ENCODE measurements at places on chromosomes 6 and 20.

- H3K36me3 ChIP-seq: no peaks in the 10 kb centered on the region
- H3K27ac ChIP-seq: no peak overlapping the region
- H3K4me1 ChIP-seq: no peaks in the 10 kb centered on the region
- H3K27me3 ChIP-seq: no peaks in the 10 kb centered on the region
- no peak for DNase-seq
Observed at GRCh38 chr20:51720854-51721253, 47.3 kb downstream of the ATP9A start.

GRCh38 chr20:24817351-24817750 is 131.7 kb upstream of the CST7 start:
- DNase-seq: no peak
- H3K4me1 ChIP-seq: no peaks in the 10 kb centered on the region

DNA sequence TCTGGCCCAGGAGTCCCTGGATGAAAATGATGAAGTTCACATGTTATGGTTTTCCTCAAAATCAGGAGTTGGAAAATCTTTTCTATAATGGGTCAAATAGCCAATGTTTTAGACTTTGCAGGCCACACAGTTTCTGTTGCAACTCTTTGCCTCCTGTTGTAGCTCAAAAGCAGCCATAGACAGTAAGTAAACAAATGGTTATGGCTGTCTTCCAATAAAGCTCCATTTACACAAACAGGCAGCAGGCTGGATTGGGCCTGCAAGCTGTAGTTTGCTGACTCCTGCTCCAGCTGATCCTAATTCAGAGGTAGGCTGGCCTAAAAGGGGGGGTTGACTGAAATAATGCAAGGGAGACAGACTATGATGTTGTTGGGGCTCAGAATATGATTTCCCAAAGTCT is 33.0 kb downstream of the METTL24 start:
- H3K27me3 ChIP-seq: no peaks in the 10 kb centered on the region
- no peaks in the 10 kb centered on the region for H3K36me3 ChIP-seq
- no peak for DNase-seq
- H3K4me3 ChIP-seq: no peak overlapping the region

- peak overlapping the region; percentile 96 for H3K4me3 ChIP-seq
- peaks cover 38% of the 10 kb centered on the region for H3K36me3 ChIP-seq
- peaks cover 76% of the 10 kb centered on the region for H3K4me1 ChIP-seq
- H3K27me3 ChIP-seq: no peaks in the 10 kb centered on the region
- peak overlapping the region; percentile 74 for H3K27ac ChIP-seq
- DNase-seq: peak; percentile 30
Observed at GRCh38 chr6:41939848-41940758, 1.5 kb downstream of the CCND3 start.

- no peak for DNase-seq
- no peaks in the 10 kb centered on the region for H3K27me3 ChIP-seq
- no peak overlapping the region for H3K4me3 ChIP-seq
- H3K27ac ChIP-seq: no peak overlapping the region
- no peaks in the 10 kb centered on the region for H3K36me3 ChIP-seq
Observed at GRCh38 chr20:10540636-10541493, 105.8 kb downstream of the SLX4IP start.

DNA sequence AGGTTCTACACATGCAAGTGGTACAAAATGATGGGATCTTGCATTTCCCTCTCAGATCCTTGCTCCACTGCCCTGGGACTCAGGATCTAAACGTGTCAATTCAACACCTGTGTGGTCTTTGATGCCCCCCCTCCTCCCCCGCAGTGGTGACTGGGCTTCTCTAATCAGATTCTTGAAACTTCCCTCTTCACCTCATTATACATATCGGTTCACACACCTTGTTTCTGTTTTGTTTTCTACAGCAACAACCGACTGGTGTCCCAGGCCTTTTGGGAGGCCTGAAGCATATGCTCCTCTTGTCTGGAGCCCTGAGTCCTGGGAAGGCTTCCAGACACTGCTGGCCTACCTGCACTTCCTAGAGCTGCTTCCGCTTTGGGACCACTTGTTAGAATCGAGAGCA is 20.0 kb downstream of the SAMD3 start:
- no peak for DNase-seq
- H3K36me3 ChIP-seq: peaks cover 60% of the 10 kb centered on the region

- no peaks in the 10 kb centered on the region for H3K27me3 ChIP-seq
- DNase-seq: no peak
- no peaks in the 10 kb centered on the region for H3K36me3 ChIP-seq
- no peak overlapping the region for H3K27ac ChIP-seq
- no peak overlapping the region for H3K4me3 ChIP-seq
- H3K4me1 ChIP-seq: no peaks in the 10 kb centered on the region
Observed at GRCh38 chr20:50624351-50625016, 66.9 kb downstream of the RIPOR3 start.

- H3K27me3 ChIP-seq: no peaks in the 10 kb centered on the region
- no peak for DNase-seq
- no peak overlapping the region for H3K4me3 ChIP-seq
Observed at GRCh38 chr6:111439171-111439570, 43.8 kb downstream of the REV3L start.

- no peak overlapping the region for H3K4me3 ChIP-seq
- no peak for DNase-seq
Observed at GRCh38 chr6:134458857-134459657, 141.1 kb upstream of the SGK1 start.

GRCh38 chr6:25266456-25267100 is 12.6 kb upstream of the CARMIL1 start:
- no peaks in the 10 kb centered on the region for H3K36me3 ChIP-seq
- no peaks in the 10 kb centered on the region for H3K4me1 ChIP-seq
- H3K4me3 ChIP-seq: no peak overlapping the region
- H3K27me3 ChIP-seq: no peaks in the 10 kb centered on the region

DNA sequence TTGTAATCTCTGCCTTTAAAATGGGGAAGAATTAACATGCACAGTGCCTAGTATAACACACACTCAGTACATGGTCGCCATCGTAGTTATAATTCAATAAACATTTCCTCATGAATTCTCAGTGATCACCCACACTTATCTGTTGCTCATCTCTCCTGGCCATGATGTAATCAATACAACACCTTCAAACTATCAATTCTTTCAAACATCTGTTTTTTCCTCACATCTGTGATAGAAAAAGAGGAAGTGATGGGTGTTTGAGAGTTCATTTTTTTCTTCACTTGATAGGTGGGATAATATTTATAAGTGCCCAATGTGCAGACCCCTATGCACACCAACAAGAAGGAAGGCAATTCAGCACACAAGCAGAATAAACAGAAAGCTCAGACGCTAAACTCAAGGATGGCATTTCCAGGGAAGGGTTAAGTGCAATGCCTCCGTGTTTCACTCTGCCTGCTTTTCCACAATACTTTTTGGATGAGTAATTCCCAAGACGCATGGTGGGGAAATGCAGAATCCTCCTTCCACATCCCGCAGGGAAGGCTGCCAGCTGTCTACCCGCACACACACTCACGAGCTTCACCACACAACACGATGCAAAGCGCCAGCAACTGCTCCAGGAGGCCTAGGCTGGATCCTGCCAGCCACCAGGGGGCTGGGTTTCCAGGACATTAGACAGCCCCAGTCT is 100.3 kb downstream of the GMPR start:
- no peak overlapping the region for H3K4me3 ChIP-seq
- H3K36me3 ChIP-seq: no peaks in the 10 kb centered on the region
- H3K27ac ChIP-seq: no peak overlapping the region
- H3K4me1 ChIP-seq: no peaks in the 10 kb centered on the region
- DNase-seq: no peak

DNA sequence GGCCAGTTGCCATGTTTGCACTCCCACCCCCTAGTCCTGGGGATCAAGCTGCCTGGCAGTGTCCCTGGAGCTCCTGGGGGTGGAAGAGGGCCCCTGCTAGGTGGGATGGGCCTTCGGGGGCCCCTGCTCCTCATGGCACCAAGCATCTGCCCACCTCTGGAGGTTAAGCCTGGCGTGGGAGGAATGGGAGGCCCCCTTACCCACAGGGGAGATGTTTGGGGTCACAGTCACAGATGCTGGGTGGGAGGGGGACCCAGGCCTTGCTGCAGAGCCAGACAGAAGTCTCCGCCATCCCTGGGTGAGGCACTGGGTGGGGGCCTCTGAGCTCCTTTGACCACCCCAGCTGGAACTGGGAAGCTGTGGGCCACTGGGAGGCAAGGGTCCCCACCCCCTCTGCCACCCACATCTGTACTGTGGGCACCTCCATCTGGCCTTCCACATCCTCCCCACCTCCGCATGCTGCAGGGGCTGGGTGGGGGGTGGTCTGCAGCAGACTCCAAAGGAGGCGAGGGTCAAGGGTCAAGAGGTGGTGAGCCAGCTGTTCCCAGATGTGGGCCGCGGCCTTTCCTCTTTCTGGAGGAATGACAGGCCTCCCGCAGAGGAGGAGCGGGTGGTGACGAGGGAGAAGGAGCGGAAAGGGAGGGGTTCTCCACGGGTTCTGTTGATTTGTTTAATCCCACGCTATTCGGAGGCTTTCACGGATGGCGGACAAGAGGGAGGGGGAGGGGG is 41.5 kb downstream of the YTHDF1 start:
- H3K4me3 ChIP-seq: no peak overlapping the region
- H3K36me3 ChIP-seq: no peaks in the 10 kb centered on the region
- DNase-seq: no peak
- H3K4me1 ChIP-seq: peaks cover 24% of the 10 kb centered on the region
- peaks cover 76% of the 10 kb centered on the region for H3K27me3 ChIP-seq
- no peak overlapping the region for H3K27ac ChIP-seq

DNA sequence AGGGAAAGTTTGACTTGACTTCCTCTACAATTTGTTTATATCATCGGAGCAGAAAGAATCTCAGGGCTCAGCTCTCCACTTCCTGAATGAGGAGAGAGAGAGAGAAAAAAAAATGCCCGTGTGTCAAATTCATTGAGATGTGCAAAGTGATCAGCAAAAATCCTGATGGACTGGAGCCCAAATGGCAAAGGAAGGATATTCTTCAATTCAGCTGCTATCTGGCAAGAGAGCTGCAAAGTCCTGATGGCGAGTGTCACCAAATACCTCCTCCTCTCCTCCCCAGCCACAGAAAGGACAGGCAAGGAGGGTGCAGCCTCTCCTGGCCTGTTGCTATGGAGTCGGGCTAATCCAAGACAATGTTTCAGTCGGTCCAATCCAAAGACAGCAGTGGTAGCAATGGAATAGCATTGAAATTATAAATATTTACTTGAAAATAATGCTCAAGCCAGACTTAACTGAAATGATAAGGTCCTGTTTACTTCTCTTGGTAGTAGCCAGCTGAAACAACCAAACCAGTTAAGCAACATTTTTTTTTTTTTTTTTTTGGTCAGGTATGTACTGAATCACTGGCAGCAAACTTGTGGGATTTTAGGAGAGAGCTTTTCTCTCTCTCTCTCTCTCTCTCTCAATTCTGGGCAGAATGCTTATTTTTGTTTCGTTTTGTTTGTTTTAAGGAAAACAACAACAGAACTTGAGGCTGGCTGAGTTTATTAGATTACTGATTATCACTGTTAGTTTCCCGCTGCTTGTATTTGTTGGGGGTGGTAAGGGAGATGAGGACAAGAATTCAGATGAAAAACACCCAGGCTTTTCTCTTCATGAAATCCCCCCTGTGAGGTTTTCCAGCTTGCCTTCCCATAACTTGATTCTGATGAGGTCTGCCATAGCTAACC is 204.2 kb downstream of the BCAS1 start:
- H3K36me3 ChIP-seq: no peaks in the 10 kb centered on the region
- peak overlapping the region; percentile 64 for H3K27ac ChIP-seq
- H3K4me3 ChIP-seq: no peak overlapping the region
- H3K27me3 ChIP-seq: no peaks in the 10 kb centered on the region

- peaks cover 37% of the 10 kb centered on the region for H3K4me1 ChIP-seq
- peaks cover 96% of the 10 kb centered on the region for H3K27me3 ChIP-seq
- H3K27ac ChIP-seq: no peak overlapping the region
- no peaks in the 10 kb centered on the region for H3K36me3 ChIP-seq
Observed at GRCh38 chr6:1381481-1382330, 7.7 kb upstream of the FOXF2 start.

GRCh38 chr6:73610444-73611275 is 43.1 kb downstream of the SLC17A5 start:
- H3K4me1 ChIP-seq: no peaks in the 10 kb centered on the region
- H3K27ac ChIP-seq: no peak overlapping the region
- no peak for DNase-seq
- peaks cover 47% of the 10 kb centered on the region for H3K36me3 ChIP-seq

DNA sequence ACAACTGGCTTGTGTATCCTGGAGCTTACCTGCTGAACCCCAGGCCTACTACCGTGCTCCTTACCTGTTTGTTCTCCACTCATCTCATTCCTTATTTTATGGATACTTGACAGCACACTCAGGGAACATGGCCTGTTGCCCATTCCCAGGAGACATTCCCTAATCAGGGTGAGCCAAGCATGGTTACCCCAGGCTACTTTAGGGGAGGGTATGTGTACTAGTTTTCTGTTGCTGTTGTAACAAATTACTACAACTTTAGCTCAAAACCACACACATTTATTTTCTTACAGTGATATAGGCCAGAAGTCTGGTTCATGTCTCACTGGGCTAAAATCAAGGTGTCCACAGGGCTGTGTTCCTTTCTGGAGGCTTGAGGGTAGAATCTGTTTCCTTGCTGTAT is 15.0 kb upstream of the TRAM2 start:
- no peak for DNase-seq
- no peaks in the 10 kb centered on the region for H3K4me1 ChIP-seq
- no peaks in the 10 kb centered on the region for H3K27me3 ChIP-seq
- H3K27ac ChIP-seq: no peak overlapping the region
- H3K4me3 ChIP-seq: no peak overlapping the region

DNA sequence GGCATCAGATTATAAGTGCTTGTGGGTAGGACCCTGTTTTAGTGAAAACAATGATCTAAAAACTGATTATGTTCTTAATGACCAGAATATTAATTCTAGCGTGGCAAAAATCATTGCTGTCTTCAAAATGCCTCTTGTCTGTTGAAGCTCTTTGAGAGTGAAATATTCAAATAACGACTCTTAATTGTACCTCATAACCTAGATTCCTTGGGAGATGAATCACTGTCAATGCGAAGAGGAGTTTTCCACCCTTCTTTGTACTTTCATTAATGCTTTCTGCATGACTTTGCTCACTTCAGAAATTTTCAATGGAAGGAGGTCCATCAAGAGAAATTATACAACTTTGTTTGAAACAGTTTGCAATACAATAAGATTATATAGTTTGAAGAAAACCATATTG is 71.5 kb downstream of the CRYBG1 start:
- no peak for DNase-seq
- H3K36me3 ChIP-seq: no peaks in the 10 kb centered on the region
- H3K27ac ChIP-seq: no peak overlapping the region
- H3K27me3 ChIP-seq: peaks cover 4% of the 10 kb centered on the region
- H3K4me3 ChIP-seq: no peak overlapping the region
- no peaks in the 10 kb centered on the region for H3K4me1 ChIP-seq

Data from CD4-positive, alpha-beta T cell (primary cell).